ENCODE measurements at places on chromosomes 12 and 14.

DNA sequence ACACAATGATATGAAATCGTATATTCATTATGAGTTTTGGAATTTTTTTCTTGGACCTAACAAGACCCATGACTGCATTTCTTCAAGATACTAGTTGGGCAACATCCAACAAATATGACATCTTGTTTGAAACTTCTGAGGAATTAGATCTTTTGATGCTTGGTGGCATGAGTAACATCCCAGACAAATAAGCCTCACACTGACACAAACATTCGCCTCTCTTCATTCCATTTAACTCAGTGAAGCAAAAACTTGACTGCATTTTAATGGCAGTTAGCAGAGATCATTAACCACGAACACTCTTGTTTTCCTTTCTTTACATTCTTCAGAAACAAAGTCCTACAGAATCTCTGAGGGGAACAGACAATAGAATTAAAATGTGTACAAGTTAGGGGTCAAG, 758.3 kb downstream of the C12orf50 start:
- DNase-seq: no peak

DNA sequence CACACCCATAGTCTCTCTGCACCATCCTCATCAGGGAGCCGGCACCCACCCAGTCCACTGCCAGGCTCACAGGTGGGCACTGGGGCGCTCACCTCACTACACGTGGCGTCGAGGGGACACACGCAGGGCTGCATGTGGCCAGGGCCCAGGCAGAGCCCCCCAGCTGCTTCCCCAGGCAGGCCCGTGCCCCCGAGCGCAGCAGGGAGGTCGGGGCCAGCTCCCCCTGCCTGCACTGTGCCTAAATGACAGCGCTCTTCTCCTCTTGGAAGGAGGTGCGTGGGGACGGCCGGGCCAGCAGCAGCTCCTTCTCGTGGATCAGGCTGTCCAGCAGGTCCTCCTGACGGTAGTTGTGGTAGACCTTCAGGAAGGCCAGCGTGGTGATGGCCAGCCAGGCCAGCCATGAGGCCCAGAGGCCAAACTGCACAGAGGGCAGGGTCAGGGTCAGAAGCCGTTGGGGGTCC, 11.3 kb downstream of the TMEM179 start:
- DNase-seq: no peak

GRCh38 chr12:80580254-80580653, 127.2 kb upstream of the MYF6 start:
- DNase-seq: no peak

GRCh38 chr14:31677630-31678029, 116.4 kb downstream of the NUBPL start:
- no peak for DNase-seq

GRCh38 chr12:131994589-131994988, 44.8 kb downstream of the EP400 start:
- DNase-seq: no peak

- DNase-seq: no peak
These were observed 154.9 kb downstream of the ASCL4 start for GRCh38 chr12:107929436-107929835.

DNA sequence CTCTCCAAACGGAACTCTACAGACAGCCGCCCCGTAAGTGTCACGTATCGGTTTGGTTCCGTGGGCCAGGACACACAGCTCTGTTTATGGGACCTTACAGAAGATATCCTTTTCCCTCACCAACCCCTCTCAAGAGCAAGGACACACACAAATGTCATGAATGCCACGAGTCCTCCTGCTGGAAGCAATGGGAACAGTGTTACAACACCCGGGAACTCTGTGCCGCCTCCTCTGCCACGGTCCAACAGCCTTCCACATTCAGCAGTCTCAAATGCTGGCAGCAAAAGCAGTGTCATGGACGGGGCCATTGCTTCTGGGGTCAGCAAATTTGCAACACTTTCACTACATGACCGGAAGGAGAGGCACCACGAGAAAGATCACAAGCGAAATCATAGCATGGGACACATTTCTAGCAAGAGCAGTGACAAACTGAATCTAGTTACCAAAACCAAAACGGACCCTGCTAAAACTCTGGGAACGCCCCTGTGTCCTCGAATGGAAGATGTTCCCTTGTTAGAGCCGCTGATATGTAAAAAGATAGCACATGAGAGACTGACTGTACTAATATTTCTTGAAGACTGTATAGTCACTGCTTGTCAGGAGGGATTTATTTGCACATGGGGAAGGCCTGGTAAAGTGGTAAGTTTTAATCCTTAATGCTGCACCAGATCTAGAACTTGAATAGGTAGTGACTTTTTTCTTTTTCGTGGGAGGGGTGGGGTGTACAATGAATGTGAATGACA, 69.7 kb downstream of the WDR20 start:
- DNase-seq: no peak

DNA sequence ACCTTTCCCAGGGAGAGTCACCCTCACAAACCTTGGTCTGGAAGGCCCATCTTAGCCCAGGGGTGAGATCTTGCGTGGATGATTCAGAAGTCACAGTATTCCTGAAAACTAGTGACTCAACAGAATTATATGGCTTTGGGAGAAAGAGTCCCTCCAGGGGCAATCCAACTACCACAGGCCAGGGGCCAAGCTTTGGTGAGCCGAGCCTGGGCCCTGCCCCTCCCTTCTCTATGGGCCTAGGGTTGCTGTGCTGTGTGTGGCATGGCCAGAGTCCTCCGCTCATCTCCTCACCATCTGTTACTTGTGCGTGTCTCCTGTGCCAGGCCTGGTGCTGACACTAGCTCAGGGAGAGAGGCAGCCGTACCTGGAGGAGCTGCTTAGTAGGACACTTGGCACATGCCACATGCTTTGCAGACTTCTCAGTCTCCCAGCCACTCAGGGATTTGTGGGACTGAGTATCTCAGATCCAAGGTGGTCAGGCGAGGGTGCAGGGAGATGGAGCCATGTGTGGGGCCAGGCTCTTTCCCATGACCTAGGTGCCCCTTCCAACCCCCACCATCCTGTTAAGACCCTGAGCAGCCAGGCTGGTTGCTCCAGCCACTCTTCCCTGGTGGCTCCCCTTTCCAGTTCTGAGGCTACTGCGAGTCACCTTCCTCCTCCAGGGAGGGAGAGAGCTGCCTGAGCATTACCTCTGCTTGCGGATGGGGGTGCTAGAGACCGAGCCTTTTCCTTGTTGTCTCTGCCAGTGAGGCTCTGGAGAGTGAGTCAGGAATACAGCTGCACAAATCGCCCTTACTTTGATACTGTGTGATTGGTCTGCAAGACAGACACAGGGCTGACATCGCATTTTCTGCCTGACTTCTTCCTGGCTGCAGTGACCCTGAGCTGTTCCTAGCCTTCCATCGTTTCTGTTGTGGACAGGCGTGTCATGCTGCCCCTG, 94.1 kb downstream of the SLC25A47 start:
- DNase-seq: no peak

DNA sequence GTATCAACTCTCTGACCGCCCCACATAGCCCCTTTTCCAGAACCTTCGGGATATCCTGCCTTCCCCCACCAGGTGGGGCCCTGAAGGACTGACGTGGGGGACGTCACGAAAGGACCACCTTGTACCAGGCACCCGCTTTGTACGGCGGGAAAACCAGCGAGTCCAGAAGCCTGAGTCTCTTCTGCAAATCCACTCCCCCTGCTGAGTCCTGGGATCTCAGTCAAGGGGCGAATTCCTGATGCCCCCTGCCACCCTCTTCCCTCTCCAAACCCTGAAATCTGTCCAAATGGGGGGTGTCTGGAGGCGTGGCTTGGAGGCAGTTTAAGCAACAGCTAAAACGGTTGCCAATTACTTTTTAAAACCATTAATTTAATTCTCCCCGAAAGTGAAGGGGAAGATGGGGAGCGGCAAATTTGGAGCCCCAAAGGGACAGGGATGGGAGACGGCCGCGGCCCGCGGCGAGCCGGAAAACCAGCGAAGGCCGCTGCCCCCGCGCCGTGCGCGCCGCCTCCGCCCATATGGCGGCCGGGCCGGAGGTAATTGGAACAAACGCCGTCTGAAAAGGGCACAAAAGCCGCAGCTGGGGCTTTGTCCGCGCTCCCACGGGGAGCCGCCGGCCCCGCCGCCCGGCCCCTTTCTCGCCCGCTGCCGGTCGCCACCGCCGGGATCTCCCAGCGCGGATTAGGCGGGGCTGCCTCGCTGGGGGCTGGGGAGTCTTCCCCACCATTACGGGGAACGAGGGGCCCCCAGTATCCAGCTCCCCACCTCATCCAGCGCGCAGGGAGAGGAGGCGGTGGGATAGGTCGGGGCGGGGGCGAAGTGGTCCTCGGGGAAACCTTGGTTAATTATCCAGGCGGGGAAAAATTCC, 6.6 kb downstream of the LHX5 start:
- no peak for DNase-seq

DNA sequence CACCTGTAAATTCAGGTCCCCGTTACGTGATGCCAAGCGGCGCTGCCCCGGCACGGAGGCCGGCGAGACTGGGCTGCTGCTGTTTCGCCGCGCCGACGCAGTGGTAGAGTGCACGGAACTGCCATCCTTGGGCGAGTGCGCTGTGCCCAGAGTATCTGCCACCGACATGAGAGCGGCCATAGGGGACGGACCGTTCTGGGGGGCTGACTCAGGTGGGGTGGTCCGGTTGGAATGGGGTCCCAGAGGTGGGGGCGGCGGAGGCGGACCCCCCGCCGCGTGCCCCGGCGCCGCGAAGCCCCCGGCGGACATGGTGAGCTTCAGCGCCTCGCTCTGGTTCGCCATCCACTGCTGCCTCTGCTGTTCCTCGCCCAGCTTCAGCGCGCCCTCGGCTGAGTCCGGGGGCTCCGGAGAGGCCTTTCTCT, 2.8 kb downstream of the IRF2BPL start:
- DNase-seq: no peak

DNA sequence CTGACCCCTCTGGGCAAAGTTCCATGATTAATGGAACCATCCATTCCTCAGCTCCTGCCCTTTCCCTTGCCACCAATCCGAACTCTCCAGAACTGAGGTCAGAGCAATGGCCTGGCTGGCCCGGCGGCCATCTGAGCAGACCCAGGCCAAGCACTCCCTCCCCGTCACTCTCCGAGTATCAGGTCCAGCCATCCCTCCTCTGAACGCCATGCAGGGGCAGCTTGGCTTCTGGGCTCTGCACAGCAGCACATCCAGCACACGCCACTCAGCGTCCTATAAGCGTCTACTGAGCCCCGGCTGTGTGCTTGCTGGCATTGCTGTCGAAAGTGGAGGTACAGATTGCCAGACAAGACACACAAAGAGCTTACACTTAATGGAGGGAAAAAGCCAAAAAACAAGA, 34.3 kb upstream of the VWF start:
- DNase-seq: no peak

- DNase-seq: no peak
These were observed 2.4 kb downstream of the PXN start for GRCh38 chr12:120262852-120263747.

- no peak for DNase-seq
These were observed 851.6 kb downstream of the NRXN3 start for GRCh38 chr14:79021766-79022165.

DNA sequence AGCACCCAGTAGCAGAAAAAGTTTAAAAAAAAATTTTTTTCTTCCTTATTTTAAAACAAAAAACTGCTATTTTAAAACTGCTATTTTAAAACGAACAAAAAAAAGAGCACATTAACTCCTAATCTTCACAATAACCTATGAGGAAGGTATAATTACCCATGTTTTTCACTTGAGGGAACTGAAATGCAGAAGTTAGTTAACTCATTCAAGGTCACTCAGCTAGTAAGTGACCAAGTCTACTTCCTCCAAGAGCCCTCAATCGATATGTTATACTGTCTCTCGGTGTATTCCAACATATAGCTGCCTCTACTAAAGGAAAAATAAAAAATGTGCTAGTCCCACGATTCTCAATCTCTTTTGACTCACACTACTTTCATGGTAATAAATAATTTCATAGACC, 7.8 kb downstream of the RPAP3 start:
- no peak for DNase-seq

DNA sequence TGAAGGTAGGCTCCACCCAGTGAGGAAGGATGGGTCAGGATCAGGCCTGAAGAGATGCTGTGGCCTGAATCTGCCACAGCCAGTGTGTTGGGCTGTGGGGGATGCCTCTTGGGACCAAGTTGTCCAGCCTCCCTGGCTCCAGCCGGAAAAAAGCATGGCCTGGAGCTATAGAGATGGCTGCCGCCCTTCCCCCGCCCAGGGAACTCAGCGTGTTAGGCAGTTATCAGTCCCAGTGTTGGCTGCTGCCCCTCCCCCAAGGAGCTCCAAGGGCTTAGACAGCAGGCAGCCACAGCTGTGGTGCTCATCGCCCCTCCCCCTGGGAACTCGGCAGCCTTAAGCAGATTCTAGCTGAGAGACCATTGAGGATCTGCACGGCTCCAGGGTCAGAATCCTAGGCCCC, 158.0 kb downstream of the CAPZA3 start:
- no peak for DNase-seq

DNA sequence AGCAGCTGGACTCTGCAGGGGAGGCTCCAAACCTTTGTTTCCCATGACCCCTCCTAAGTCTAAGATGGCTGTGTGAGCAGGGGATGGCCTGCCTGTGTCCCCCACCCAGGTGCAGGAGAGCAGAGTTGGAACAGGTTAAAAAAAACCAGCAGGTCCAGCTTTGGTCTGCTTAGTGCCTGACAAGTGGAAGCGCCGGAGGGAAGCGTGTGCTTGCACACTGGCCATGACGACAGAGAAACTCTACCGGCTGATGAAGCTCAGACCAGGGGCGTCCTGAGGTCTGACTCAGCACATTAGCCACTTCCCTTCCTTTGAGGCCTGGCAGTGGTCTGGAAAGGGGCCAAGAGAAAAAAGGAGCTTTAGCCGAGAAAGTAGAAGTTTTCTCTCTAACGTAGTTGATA, 280.1 kb downstream of the VRK1 start:
- no peak for DNase-seq

GRCh38 chr14:51248016-51248987, 8.3 kb downstream of the TMX1 start:
- no peak for DNase-seq

GRCh38 chr12:93164103-93164880, 213.4 kb upstream of the NUDT4 start:
- no peak for DNase-seq

DNA sequence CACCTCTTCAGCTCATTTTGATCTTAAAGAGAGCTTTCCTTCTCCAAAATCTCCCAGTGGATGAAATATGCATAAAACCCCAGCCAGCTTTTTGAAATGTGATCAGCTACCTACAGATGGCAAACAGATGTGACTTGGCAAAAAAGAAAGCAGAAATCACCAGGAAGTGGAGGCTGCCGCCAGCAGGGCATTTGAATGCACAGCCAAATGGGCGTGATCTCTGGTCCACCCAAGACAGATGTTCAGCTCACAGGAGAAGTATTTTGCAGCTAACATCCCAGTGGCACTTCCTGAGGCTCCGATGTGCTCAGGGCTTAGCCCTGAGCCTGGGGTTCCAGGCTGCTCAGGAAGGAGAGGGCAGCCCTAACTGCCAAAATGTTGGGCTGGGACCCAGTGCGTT, 78.3 kb downstream of the LGMN start:
- DNase-seq: no peak

GRCh38 chr12:18837505-18837904, 99.6 kb downstream of the CAPZA3 start:
- no peak for DNase-seq

GRCh38 chr12:15336768-15337553, 14.7 kb downstream of the PTPRO start:
- no peak for DNase-seq
